ENCODE measurements at places on chromosomes 13 and 19. TPM values are rescaled to one million over a fixed set of nuclear protein-coding genes. Genes with fewer than 3 reads are reported as not detected.

OR4F17 gene
- not detected for total RNA-seq

GGN gene
- total RNA-seq, result 0.12 TPM

CHST8 gene
- 0.16 TPM for total RNA-seq

PROZ gene
- not detected for total RNA-seq

ZNF121 gene
- 24.4 TPM for total RNA-seq

ENOX1 gene
- 8.9 TPM for total RNA-seq

ADGRE3 gene
- total RNA-seq, result not detected

PGLYRP1 gene
- not detected for total RNA-seq

ATXN8OS gene
- total RNA-seq, result not detected

JOSD2 gene
- 30.8 TPM for total RNA-seq

CEACAM3 gene
- total RNA-seq, result not detected

TMIGD2 gene
- total RNA-seq, result 0.67 TPM

HCST gene
- total RNA-seq, result not detected

VAV1 gene
- total RNA-seq, result 6.2 TPM

NLRP11 gene
- not detected for total RNA-seq

SGCG gene
- 1.4 TPM for total RNA-seq

PALM3 gene
- not detected for total RNA-seq

ZNF486 gene
- total RNA-seq, result 2.7 TPM

FGF21 gene
- total RNA-seq, result not detected

IL17D gene
- total RNA-seq, result 3.6 TPM

PEAK3 gene
- 1.3 TPM for total RNA-seq

CASP14 gene
- not detected for total RNA-seq

SPACA4 gene
- total RNA-seq, result not detected

CYP2S1 gene
- not detected for total RNA-seq

CD177 gene
- total RNA-seq, result 1.8 TPM

DIRAS1 gene
- 13.4 TPM for total RNA-seq

ZNF135 gene
- 5.8 TPM for total RNA-seq

RNF225 gene
- not detected for total RNA-seq
